ENCODE measurements at places on chromosomes 7 and 10. TPM values are rescaled to one million over a fixed set of nuclear protein-coding genes. Genes with fewer than 3 reads are reported as not detected.

Gene UNCX
- total RNA-seq, result not detected

Gene ZNF107
- total RNA-seq, result 9.1 TPM

Gene RAPGEF5
- 4.6 TPM for total RNA-seq

Gene SPDYE8
- total RNA-seq, result not detected

Gene MKX
- not detected for total RNA-seq

Gene WASHC2A
- total RNA-seq, result 17.9 TPM

Gene C1QL3
- total RNA-seq, result 0.28 TPM

Gene LIPM
- total RNA-seq, result not detected

Gene HTR7
- not detected for total RNA-seq

Gene FXYD4
- total RNA-seq, result not detected

Gene FFAR4
- total RNA-seq, result 0.04 TPM

Gene ADAM12
- total RNA-seq, result 7.4 TPM

Gene PBLD
- 3.2 TPM for total RNA-seq

Gene PILRA
- total RNA-seq, result 0.68 TPM

Gene FANK1
- total RNA-seq, result 12.5 TPM

Gene PIK3AP1
- 1.7 TPM for total RNA-seq

Gene THSD7A
- total RNA-seq, result 0.22 TPM

Gene HMX3
- total RNA-seq, result 0.12 TPM

Gene EGFR
- total RNA-seq, result 4.6 TPM

Gene FAM25G
- total RNA-seq, result not detected

Gene PTPRE
- 0.93 TPM for total RNA-seq

Gene SPDYE2B
- total RNA-seq, result not detected

Gene CALHM1
- 0.06 TPM for total RNA-seq

Gene GPR85
- 1.2 TPM for total RNA-seq

Gene PLAU
- 7.6 TPM for total RNA-seq
